ENCODE measurements at places on chromosomes 12 and 14. TPM values are rescaled to one million over a fixed set of nuclear protein-coding genes. Genes with fewer than 3 reads are reported as not detected.

The KRT2 gene
- total RNA-seq, result 0.09 TPM

The TDRD9 gene
- 0.05 TPM for total RNA-seq

The PRDM4 gene
- 23.3 TPM for total RNA-seq

The NYNRIN gene
- 0.14 TPM for total RNA-seq

The MEG3 gene
- not detected for total RNA-seq

The LBHD2 gene
- not detected for total RNA-seq

The PRICKLE1 gene
- 0.61 TPM for total RNA-seq

The RPL10L gene
- not detected for total RNA-seq

The OR4E2 gene
- total RNA-seq, result not detected

The IL26 gene
- 0.39 TPM for total RNA-seq

The ALDH1L2 gene
- 0.52 TPM for total RNA-seq

The DAO gene
- total RNA-seq, result not detected

The NGB gene
- total RNA-seq, result not detected

The ACACB gene
- 15.0 TPM for total RNA-seq

The PIANP gene
- not detected for total RNA-seq

The P3H3 gene
- 0.73 TPM for total RNA-seq

The CCDC38 gene
- total RNA-seq, result 0.09 TPM

The TRIM9 gene
- 0.18 TPM for total RNA-seq

The NR1H4 gene
- not detected for total RNA-seq

The NANOG gene
- total RNA-seq, result not detected

The TTC8 gene
- 1.7 TPM for total RNA-seq

The BMAL2 gene
- 36.5 TPM for total RNA-seq

The FOXG1 gene
- total RNA-seq, result not detected

The MUCL1 gene
- not detected for total RNA-seq

The SOX5 gene
- not detected for total RNA-seq

The HRK gene
- total RNA-seq, result not detected

The CMA1 gene
- total RNA-seq, result not detected

The HCAR3 gene
- total RNA-seq, result 0.14 TPM

The TAS2R42 gene
- total RNA-seq, result not detected

The ANO4 gene
- total RNA-seq, result not detected
